Right ventricle myocardium superior (tissue), 1 donor: ENCODE measurements at places on chromosomes 3 and 15.

- DNase-seq, result no peak
These were observed 43.1 kb downstream of the PDE8A start for GRCh38 chr15:85024509-85025336.

DNA sequence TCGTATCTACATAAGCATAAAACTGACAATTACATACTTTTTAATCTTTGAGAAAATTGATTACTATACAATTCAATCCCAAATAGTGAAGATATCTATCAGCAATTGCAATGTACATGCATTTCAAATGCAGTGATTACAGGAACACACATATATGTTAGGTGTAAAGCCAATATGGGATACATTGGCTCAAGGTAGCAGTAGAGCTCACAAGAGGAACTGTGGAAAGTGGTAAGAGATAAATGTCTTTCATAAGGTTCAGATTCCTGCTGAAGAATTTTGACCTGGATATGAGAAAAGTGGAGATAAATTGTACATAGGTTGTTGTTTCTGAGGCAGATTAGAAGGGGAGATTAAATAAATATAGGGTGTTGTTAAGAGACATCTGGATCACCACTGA is 1280.5 kb downstream of the OTOL1 start:
- DNase-seq, result no peak

- DNase-seq, result no peak
These were observed 112.0 kb downstream of the UBE2E2 start for GRCh38 chr3:23314981-23315762.

DNA sequence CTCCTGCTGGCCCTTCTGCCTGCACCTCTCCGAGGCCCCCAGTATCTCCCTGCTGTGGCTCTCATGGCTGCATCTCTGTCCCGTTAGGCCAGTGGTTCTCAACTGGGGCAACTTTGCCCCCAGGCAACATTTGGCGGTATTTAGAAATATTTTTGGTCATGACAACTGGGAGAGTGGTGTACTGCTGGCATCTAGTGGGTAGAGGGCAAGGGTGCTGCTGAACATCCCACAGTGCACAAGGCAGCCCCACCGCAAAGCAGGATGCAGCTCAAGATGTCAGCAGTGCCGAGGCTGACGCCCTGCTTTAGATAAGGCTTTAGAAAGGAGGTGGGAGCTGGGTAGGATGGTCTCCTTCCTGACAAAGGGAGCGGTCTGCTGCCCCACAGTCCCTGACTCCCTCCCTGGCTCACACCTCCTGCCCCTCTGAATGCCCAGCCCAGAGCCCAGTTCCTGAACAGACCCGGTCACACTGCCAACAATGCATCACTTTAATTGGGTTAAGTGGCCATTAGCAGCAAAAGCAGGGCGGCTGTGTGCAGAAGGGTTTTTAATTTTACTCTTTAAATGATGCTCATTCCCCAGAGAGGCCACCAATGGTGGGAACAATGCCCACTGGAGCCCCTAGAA is 68.8 kb upstream of the TMEM115 start:
- no peak for DNase-seq
